Activated CD4-positive, alpha-beta T cell treated with anti-CD3 and anti-CD28 coated beads, Interleukin-2, amount 50 U/mL, for 48 hours (primary cell): ENCODE measurements at places on chromosomes 3 and 15.

GRCh38 chr3:42013691-42014457 is 52.0 kb upstream of the ULK4 start:
- DNase-seq = peak; percentile 49

DNA sequence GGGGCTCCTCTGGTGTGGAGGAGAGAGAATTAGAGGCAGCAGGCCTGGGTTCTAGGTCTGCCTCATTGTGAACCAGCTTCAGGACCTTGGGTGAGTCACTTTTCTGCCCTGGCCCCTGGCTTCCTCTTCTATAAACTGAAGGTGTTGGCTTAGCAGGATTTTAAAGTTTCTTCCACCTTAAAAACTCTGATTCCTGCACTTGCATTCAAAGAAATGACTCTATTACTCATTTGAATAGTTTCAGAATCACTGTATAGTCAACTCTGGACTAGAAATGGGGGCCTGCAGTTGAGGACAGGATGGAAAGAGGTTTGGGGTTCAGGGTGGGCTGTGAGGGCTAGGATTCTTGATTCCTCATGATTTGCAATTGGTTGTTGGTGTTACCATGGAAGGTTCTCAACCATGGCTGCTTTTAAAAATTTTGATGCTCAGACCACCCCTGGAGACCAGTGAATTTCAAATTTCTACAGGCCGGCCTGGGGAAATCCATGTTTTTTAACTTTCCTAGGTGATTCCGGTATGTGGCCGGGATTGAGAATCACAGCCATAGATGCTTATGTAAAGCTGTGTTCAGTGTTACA is 19.9 kb downstream of the SMAD3 start:
- DNase-seq = peak; percentile 77

DNA sequence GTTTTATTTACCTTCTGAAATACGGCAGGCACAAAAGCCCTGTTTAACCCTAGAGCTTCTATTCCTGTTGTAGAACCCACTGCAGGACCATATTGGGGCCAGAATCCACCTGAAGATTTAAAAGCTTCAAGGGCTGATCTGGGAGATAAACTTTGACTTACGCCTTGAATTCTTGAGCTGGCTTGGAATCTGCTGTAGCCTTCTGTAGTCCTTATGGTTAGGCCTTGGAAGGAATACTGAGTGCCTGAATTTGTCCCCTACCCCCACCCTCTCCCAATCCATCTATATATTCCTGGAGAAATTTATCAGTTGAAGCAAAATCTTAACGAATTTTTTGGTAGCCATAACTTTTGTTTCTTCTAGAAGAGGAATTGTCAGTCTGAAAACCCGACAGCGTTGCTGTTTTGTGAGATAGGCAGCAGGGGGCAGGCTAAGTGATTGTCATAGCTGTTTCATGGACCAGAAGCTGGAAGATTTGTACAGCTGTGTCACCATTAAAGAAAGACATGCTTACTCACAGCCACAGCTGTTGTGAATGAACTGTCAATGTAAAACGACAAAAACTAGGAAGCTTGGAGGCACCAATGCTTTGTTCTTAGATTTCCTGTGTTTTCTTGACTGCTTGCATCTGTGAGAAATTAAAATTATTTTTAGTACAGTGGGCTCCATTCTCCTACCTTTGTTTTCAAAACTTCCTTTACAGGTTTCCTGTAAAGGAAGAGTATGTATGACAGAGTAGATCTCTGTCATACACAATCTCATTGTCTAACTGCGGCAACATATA is 12.8 kb downstream of the LXN start:
- peak; percentile 57 for DNase-seq

GRCh38 chr3:109018828-109019227 is 65.1 kb upstream of the GUCA1C start:
- DNase-seq = peak; percentile 3

DNA sequence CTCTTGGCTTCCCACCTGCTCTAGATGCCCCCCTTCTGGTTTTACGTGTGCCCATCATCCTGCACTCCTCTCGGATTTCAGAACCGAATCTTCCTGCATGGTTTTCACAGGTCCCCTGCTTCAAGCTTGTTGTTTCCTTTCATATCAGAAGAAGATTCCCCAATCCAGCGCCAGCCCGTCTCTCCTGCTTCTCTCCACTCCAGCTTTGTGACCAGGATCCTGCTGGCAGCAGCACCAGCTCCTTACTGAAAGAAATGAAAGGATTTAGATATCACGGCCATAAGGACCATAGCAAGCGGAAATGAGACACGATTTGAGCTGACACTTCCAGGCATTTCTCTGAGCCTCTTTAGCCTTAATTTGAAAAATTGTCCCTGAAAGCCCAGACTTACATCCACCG is 180.3 kb upstream of the UBE3A start:
- no peak for DNase-seq

- no peak for DNase-seq
These were observed 76.3 kb downstream of the PCSK6 start for GRCh38 chr15:101413239-101413638.

- no peak for DNase-seq
These were observed 66.2 kb downstream of the RASA2 start for GRCh38 chr3:141553055-141553454.

DNA sequence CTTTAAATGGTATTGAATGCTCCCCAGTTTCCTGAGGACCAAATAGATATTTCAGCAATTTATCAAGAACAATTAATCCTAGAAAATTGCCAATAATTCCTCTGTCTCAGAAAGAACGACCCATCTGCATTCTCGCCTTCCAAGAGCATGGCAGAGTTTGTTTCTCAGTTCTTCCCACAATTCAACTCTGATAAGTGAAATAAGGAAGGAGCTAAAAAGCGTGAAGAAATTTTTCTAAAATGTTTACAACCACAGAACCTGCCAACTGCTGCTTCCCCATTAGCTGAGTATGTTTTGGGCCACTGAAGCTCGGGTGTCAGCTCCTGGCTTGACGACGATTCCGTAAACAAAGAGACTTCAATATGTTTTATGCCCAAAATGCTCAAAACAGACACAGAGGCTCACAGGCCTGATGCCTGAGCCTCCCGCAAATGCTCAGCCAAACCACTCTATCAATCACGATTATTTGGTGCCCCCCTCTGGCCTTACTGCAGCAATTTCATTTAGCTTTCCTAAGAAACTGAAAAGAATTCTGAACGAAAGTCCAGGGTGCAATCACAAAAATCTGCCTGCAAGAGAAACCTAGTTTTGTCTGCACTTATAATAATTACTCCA is 259.2 kb upstream of the CCDC54 start:
- peak; percentile 12 for DNase-seq

DNA sequence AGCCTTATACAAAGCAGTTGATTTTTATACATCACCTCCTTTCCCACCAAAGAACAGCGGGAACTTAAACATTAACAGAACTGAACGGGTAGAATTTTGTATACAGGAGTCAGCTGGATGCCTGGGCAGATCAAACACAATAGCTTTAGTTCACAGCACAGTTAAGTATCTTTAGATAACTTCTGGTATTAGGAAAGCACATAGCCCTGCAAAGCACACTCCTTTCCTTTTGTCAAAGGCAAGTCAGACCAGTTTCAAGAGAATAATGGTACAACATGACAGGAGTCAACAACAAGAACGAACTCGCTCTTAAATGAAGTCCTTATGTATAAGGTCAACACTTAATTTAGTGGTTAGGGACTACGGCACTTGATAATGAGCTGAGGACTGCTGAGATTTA is 26.3 kb downstream of the ABCC5 start:
- no peak for DNase-seq

DNA sequence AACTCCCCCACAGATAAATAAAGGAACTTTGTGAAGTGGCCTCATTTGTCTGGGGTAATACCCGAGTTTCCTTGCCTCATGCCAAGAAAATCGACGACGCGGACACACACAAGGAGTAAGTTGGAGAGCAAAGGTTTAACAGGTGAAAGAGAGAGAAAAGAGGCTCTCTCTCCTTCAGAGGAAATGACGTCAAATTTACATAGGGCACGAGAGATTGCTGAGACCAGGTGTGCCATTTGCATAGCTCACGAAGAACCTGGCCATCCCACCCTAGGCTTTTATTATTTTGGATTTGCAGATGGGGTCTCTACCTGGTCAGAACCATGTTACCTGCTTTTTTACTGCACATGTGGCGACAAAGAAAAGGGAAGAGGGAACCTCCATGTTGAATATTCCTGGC is 49.3 kb upstream of the IGF2BP2 start:
- DNase-seq = no peak

- DNase-seq = no peak
These were observed 128.5 kb downstream of the SERPINI1 start for GRCh38 chr3:167863811-167864551.

GRCh38 chr15:52427804-52428203 is 100.9 kb downstream of the MYO5A start:
- peak; percentile 12 for DNase-seq

DNA sequence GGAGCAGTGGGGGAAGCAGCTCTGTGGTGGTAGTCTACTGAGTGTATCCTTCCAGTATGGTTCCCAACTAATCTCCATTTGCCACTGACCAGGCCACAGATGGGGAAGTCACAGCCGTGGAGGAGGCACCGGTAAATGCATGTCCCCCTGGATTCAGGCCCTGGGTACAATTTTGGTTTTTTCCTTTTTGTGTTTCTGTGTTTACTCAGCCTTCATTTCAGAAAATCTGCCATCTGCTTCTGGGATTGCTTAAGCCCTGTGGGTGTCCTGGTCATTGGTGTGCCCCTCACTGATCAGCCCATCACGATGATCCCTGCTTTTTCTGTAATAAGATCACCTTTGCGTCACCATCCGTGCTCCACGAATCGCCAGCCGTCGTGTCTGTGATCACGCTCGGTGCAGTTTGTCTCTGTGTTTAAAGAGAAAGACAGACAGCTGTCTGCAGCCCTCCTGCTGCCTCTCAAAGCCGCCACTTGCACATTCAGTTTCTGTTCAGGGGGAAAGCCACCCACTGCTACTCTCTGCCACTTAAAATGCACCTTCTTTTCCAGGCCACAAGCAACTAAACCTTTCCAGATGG is 68.9 kb downstream of the DNASE1L3 start:
- no peak for DNase-seq

DNA sequence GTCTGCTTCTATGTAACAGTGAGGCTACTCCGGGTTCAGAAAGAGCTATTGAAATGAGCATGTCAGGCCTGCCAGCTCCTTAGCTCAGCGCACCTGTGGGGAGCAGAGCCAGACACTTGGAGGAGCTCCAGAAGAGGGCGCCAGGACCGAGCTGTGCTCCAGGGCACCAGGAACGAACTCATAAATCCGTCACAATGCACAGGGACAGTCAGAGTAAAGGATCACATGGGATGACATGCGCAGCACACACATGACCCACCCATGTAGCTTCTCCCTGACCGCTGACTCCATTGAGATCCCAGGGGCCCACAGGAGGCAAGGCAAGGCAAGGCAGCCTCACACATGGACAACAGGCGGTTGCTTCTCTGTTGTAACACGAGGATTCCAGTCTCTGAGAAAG is 26.0 kb upstream of the GNB5 start:
- peak; percentile 40 for DNase-seq

DNA sequence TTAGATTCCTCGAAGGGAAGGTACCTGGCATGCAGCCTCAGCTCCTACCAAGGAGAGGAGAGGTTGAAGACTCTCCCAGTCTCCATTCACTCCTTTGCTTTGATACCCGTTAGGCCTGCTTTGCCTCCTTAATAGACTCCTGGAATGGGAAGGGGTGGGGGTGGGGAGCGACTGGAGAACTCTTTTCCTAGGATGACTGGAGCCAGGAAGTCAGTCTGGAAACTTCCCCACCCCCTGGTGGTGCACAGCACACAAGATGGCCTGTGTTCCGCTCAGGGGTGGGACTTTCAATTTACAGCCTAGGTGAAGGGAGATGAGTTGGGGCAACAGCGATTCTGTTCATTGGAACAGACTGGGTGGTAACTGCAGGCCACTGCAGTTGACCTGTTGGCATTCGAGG is 21.4 kb upstream of the CELF6 start:
- DNase-seq = no peak

DNA sequence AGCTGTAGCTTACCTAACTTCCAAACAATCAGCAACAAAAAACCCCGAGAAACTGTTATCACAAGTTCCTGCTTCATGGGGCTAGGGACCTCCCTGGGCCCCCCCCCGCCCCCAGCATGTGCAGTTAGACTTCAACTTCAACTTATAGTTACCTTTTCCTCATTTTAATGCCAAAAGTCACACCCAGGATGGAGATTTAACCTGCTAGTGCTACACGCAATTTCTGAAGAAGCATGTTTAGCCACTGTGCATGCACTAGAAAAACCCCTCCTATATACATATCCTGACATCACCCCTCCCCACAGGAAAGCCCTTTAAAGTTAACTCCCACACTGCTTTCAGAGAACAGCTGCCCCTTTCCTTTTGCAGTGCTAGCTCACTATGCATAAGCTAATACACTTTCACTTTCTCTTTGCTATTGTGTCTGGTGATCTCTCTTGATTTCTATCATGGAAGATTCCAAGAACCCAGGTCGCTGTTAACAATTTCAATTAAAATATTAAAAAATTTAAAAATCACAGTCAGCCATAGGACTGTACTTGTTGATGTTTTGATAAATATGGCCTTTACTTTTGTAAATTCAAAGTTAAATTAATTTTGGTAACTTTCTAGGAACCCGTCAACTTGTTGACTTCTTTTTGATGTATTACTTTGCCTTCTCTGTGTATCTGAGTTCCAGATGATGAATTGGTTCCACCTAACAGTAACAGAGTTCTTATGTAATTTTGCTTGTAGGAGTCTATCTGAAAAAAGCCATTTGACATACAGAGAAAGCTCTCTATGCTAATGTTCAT is 75.2 kb upstream of the ACAD9 start:
- DNase-seq = peak; percentile 62

DNA sequence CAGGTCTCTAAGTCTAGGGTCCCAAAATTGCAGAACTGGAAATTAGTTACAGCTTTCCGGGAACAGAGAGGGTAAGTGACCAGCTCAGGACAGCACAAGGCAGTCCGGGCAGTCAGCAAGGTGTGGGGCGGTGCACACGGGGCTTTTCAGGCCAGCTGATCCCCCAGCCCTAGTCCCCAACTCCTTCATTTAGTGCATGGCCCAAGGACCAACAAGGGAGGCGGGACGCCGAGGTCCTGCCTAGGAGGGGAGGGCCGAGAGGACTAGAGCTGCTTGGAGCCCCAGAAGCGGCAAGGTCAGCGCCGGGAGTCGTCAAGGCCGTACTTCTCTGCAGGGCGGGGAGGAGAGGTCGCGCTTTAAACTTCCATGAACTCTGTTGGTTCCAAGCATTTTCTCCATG is 2.0 kb upstream of the PDE8A start:
- DNase-seq = no peak

- no peak for DNase-seq
These were observed 134.4 kb upstream of the SKOR1 start for GRCh38 chr15:67690936-67691335.

GRCh38 chr3:44995142-44995770 is 19.2 kb downstream of the EXOSC7 start:
- DNase-seq = no peak
